Retinal pigment epithelial cell (primary cell): ENCODE measurements at places on chromosomes 7 and 10.

DNA sequence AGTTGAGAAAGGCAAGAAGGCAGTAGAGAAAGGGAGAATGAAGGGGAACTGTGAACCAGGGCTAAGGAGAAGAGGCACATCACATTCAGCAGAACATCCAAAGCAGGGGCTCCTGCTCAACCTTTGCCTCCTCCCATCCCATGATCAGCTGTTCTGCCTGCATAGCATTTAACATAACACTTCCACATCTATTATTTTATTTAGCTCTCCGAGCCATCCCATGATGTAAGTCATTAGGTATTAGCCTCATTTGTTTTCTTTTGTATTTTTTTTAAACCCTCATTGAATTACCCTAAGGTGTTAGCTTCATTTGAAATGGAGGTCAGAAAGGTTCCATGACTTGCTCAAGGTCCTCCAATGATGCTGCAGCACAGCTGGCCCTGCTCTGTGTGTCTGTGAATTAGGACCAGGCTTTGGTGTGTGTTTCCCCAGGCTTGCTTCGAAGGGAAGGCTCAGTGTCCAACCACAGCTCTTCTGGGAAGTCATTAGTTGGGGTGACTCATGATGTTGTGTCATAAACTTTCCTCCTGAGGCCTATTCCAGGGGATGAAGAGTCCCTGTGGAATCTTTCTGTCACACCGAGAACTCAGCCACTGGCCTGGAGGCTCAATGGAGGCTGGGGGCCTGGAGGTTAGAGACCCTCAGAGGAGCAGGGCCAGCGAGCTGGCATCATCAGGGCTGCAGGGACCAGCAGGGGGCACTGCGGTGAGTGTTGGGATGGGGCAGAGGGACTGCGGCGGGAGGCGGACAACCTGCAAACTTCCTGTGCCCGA is 16.5 kb downstream of the NPFFR1 start:
- DNase-seq, result peak; percentile 57

- no peak for DNase-seq
Measured at GRCh38 chr10:76209135-76209534, 777.7 kb downstream of the LRMDA start.

GRCh38 chr7:35380739-35381224 is 126.9 kb upstream of the TBX20 start:
- DNase-seq, result no peak

GRCh38 chr10:60942788-60943315 is 1.1 kb downstream of the RHOBTB1 start:
- no peak for DNase-seq

DNA sequence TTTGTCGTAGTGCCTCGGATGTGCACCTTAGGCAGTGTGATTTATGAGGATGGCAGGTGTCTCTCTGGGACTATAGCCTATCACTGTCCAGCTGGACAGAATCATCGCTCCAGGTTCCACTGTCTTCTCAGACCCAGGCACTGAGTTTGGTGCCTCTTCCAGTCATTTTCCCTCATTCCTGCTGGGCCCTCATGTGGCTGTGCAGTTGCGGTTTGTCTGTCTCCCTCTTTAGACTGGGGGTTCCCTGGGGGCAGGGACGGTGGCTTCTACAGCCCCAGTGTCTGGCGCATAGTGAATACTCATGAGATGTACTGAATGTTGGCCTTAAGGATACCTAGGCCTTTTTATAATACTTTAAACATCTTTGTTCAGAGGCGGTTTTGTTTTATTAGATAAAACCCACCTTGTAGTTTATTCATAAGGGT is 28.9 kb downstream of the CCM2 start:
- DNase-seq, result no peak

DNA sequence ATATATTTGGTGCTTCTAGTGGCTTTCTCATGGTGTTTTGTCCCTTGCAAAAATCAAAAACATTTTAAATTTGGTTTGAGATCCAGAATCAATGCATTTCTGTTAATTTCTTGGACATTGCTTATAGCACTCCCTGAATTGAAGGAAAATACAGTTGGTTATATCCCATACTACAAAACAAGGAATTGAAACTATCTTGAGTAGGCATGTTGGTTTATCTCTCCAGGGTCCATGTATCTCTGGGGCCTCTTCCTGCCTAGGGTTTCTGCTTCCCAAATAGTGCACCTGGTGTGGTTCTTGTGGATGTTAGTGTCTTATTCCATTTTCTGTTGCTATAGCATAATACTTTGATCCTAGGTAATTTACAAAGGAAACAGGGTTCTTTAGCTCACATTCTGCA is 212.4 kb downstream of the CAMK1D start:
- DNase-seq, result no peak

- no peak for DNase-seq
Measured at GRCh38 chr7:2201128-2201527, 31.6 kb downstream of the MAD1L1 start.

GRCh38 chr10:128083191-128083895 is 42.9 kb downstream of the MKI67 start:
- DNase-seq, result no peak

DNA sequence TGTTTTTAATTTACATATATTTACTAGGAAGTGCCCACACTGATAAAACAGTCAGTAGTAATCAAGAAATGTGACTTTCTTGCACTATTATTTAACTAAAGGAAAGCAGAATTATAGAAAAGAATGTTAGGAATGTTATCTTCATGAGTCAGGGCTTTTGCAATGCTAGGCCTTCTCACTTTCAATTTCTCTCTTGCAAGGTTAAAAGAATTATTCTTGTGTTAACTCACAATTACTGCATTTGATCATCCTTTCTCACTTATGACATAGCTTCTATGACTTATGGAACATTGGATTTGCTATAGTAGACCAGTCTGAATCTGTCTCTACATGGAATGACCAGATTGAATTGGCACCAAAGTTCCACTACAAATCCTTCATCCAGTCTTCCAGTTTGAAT is 192.4 kb downstream of the SDK1 start:
- peak; percentile 43 for DNase-seq

- no peak for DNase-seq
Measured at GRCh38 chr10:43816351-43817321, 168.0 kb upstream of the ZNF32 start.

DNA sequence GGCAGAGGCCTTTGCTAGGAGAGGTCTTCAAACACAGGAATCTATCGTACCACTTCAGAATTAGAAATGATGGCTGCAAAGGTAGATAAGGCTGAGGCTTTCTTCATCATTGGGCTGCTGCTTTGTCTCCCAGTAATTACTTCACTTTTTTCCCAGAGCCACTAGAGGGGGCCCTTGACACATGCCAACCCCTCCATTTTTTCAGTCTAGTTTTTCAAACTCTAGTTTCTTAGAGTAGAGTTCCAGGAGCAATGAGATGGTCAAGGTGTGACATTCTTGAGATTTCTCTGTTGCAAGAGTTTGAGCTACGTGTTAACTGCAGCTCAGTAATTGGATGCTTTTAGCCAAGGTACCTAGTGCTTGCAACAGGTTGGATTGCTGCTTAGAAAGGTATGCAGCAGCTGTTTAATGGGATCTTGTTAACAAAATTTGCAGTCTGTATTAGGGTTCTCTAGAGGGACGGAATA is 33.8 kb upstream of the RBM20 start:
- no peak for DNase-seq

DNA sequence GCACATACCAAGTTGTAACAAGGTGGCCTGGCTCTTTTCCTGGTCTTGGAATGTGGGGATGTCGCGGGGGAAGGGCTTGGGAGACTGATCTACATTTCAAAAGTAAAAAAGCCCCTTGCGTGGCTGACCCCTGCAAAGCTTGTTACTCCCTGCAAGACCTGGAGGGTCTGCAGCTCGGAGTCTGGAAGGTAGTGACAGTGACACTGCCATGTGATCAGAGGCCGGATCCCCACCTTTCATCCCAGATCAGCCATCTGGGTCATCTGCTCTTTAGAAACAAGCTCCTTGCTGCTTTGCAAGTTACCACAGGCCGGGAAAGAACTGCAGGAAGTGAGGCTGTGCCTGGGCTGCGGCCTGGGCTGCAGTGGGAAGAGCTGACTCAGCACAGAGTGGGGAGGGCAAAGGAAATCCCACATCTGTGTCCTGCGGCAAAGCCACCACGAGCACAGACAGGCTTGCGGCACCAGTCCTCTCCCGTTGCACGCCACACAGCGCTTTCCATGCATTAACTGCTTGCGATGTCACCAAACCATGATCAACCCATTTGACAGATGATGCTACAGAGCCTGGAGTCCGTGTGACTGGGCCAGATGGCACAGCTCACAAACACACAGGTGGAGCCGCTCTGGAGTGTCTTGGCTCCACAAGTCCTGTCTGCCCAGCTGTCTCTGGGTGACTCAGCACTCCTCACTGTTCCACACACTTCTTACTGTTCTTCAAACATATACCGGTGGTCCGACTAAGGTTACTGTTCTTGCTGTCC is 97.7 kb downstream of the SH3PXD2A start:
- DNase-seq, result no peak

DNA sequence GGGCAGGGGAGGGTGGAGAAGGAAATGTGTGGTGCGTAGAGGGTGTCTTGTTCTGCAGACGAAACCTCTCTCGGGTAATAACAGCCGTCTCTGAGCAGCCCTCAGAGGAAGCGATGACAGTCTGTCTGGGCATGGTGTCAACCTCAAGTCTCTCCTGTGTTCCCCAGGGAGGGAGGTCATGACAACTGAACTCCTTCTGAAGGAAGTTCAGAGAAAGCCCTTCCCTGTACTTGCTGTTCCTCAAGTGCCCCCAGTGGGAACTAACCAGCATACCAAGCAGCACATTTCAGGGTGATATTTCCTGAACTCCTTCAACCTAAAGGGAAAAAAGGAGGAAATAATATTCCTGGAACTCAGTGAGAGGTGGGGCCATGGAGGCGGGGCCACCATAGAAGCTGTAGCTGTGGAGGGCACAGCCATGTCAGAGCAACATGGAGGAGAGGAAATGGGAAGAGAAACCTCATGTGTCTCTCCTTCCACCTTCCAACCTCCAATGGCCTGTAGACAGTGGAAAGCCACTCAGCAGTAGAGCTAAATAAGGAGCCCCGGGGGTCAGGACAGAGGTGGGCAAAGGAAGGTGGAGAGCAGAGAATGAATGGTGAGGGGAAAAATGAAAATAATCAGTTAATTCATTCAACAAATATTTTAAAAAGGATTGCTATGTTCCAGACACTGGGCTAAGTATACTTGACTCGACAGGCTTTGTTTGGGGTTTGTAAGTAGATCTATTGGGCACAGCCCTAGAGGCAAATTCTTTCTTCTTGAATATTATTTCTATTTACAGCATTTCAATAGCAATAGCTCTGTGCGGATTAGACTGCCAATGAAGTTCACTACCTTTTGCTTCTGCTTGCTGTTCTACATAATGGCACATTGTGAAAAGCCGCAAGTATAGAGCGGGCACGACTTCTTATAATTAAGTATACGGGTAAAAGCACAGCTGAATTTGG is 61.0 kb upstream of the AOAH start:
- DNase-seq, result no peak

GRCh38 chr7:92815412-92815811 is 21.0 kb downstream of the CDK6 start:
- DNase-seq, result no peak

DNA sequence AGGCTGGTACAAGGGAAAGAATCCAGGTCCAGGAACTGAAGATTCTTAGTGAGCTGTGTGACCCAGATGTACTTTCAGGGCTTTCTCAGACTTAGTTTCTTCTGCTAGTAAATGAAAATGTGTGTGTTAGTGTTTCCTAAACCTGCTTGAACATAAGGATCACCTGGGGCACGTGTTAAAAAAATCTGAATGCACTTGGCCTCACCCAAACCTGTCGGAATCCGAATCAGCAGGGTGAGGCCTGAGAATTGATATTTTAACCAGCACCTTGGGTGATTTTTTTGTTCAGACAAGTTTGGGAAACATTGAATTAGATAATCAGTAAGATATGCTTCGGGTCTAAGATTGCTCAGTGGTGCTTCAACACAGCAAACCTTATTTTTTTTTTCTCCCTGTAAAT is 59.7 kb downstream of the ZNF365 start:
- DNase-seq, result no peak

GRCh38 chr10:4543938-4544533 is 282.0 kb upstream of the AKR1E2 start:
- no peak for DNase-seq

DNA sequence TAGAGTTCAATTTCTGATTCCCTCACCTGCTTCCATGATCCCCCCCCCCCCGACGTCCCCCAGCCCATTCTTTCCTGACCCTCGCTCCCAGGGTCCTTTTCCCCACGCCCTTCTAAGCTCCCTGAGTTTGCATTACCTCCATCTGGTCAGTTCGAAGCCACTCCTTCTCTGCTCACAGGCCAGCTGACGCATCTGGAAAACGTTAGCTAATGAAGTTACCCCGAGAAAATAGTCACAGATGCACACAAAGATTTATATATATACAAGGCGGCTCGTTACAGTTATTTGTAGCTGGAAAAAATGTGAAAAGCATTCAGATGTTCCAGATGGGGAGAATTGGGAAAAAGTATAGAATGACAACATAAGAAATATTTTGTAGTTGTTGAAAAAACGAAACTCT is 630.0 kb upstream of the FOXK1 start:
- DNase-seq, result no peak

- DNase-seq, result no peak
Measured at GRCh38 chr10:74839708-74840107, 13.3 kb downstream of the KAT6B start.

- no peak for DNase-seq
Measured at GRCh38 chr7:86262781-86263180, 380.9 kb upstream of the GRM3 start.

GRCh38 chr10:59971915-59972314 is 65.6 kb upstream of the CCDC6 start:
- DNase-seq, result no peak

- no peak for DNase-seq
Measured at GRCh38 chr7:8931906-8932646, 498.7 kb downstream of the NXPH1 start.

- DNase-seq, result no peak
Measured at GRCh38 chr7:151083071-151083823, at the start of gene TMUB1. TMUB1 (minus strand) TSS chr7:151083493; CDS start chr7:151082563, 930 bp downstream.

- peak; percentile 19 for DNase-seq
Measured at GRCh38 chr10:13758312-13758711, 171.5 kb downstream of the PRPF18 start.

- no peak for DNase-seq
Measured at GRCh38 chr10:55160655-55161283, 359.7 kb upstream of the PCDH15 start.

DNA sequence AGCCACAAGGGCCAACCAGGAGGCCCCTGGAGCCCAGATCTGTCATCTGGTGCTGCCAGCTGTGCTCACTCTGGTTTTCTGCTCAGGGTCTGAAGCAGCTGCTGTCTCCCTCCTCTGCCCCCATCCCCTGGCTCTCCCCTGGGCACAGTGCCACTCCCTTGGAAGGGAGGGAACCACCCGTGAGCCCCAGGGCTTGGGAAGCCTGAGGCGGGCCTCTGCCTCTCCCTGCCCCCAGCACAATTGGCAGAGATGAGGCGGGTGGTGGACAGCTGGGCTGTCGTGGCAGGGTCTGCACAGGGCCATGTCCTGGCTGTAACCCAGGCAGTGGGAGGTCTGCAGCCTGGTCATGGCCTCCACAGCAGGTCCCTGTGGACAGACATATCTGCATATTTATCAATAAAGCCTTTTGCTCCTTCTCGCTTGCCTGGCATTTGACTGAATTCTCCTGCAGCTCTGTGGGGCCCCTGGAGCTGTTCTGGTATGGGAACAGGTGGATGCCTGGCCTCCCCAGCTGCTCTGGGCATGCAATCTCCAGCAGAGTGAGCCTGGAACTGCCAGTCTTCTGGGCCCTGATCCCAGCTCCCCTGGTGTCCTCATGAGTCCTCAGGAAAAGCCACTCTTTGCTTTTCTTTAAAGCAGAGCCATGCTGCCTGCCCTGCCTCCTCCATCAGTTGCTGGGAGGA is 1.6 kb upstream of the ANKRD2 start:
- DNase-seq, result no peak
